Right atrium auricular region (tissue), 2 donors: ENCODE measurements at places on chromosomes 3 and 15.

DNA sequence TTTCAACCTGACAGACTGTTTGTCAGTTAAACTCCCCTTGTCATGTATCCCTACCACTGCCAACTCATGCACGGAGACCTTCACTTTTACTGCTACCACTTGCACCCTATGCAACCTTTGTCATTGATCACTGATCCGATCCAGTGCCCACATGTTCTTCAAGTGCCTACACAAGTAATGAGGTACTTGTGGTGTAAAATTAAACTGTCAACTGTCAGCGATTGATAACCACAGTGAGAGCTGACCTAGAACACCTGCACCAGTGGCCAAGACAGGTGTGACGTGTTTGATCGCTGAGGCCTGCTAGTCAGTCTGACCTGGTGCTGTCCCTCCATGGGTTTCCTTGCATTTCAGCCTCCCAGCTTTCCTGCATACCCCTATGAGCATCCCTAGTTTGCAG lies 55.6 kb downstream of the MECOM start:
- DNase-seq, result no peak
- no peaks in the 10 kb centered on the region for H3K27me3 ChIP-seq
- H3K4me1 ChIP-seq, result no peaks in the 10 kb centered on the region
- no peaks in the 10 kb centered on the region for H3K36me3 ChIP-seq
- H3K27ac ChIP-seq, result no peak overlapping the region

GRCh38 chr3:61172203-61172602 lies 79.0 kb downstream of the FHIT start:
- H3K36me3 ChIP-seq, result no peaks in the 10 kb centered on the region
- no peak for DNase-seq
- no peaks in the 10 kb centered on the region for H3K27me3 ChIP-seq
- no peak overlapping the region for H3K4me3 ChIP-seq
- H3K4me1 ChIP-seq, result no peaks in the 10 kb centered on the region

DNA sequence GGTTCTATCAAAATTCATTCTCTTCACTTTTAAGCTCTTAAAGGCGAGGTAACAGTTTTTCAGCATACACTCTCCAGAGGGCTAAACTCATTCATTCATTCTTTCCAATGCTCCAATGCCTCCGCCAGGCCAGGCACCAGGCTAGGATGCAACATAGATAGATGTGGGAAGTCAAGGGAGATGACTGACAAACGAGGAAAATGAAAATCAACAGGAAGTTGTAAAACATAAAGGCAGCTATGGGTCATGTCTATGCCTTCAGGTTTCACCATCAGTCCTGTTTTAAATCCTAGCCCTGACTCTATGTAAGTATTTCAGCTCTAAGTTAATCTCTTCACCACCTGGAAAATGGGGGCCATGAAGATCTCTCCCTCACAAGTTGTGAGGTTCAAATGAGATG lies 797.9 kb downstream of the FHIT start:
- no peaks in the 10 kb centered on the region for H3K36me3 ChIP-seq
- no peaks in the 10 kb centered on the region for H3K4me1 ChIP-seq
- no peak for DNase-seq
- H3K27me3 ChIP-seq, result no peaks in the 10 kb centered on the region

- DNase-seq, result peak; percentile 79
- no peak overlapping the region for H3K4me3 ChIP-seq
- no peaks in the 10 kb centered on the region for H3K27me3 ChIP-seq
These were observed 199.5 kb downstream of the GOLGA6L6 start for GRCh38 chr15:20341901-20342600.

DNA sequence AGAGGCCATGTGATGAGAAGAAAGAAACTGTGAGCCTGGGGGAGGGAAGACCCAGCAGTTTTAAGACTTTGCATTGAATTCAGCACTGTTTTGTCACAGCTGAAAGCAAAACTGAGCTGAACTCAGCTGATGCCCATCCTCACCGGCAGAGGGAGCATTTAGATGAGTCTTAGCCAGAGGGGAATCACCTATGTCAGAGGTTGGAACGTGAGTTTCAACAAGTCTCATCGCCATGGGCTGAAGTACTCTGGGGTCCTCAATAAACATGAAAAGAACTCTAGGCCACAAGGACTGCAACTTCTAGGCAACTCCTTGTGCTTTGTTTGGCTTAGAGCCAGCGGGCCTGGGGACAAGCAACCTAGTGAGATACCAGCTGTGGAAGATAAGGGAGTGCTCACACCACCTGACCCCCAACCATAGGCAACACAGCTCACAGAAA lies 324.5 kb downstream of the TBL1XR1 start:
- DNase-seq, result no peak
- no peaks in the 10 kb centered on the region for H3K27me3 ChIP-seq
- no peak overlapping the region for H3K27ac ChIP-seq
- no peak overlapping the region for H3K4me3 ChIP-seq
- H3K36me3 ChIP-seq, result no peaks in the 10 kb centered on the region

- no peaks in the 10 kb centered on the region for H3K4me1 ChIP-seq
- no peaks in the 10 kb centered on the region for H3K36me3 ChIP-seq
- DNase-seq, result no peak
- no peak overlapping the region for H3K4me3 ChIP-seq
These were observed 21.5 kb downstream of the SPESP1 start for GRCh38 chr15:68951813-68952212.

DNA sequence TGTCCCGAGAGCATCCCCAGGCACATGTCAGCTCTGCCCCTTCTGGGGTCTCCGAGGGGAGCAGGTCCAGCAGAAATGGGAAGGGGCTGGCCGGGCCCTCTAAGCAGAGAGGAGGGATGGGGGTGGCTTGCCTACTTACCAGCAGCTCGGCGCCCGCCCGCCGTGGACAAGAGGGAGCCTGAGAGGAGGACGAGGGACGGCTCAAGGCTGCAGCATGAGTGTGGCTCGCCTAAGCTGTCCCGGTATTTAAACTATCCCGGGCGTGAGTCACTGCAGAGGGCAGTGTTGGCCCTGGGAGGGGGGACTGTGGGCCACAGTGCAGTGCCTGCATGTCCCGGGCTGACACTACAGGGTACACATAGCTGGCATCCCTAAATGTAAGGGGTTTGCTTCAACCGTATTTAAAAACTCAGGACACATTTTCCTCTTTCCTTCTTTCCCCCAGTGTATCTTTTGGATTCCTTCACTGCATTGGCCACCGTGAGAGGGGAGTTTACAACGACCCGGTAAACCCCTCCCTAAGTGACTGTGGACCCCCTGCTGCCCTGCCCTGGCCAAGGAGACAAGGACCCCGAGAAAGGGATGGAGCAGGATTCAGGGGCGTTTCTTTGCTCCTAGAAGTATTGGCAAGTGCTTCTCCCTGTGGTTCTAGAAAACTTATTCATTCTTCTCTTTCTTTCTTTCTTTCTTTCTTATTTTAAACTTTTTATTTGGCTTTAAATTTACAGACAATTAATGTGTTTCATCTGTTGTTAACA lies at the start of gene LRRC15:
TSS of gene LRRC15 (minus strand) at position 222 of the 758 bp plus-strand sequence. CDS start 8,700 bp downstream, outside the sequence.
- H3K4me3 ChIP-seq, result no peak within 1 kb of the TSS
- DNase-seq, result peak; percentile 61
- H3K36me3 ChIP-seq, result no peaks in the 10 kb centered on the region
- H3K4me1 ChIP-seq, result no peaks in the 10 kb centered on the region
- H3K27ac ChIP-seq, result no peak within 1 kb of the TSS

- no peaks in the 10 kb centered on the region for H3K27me3 ChIP-seq
- H3K4me3 ChIP-seq, result no peak overlapping the region
- peaks cover 70% of the 10 kb centered on the region for H3K4me1 ChIP-seq
- H3K36me3 ChIP-seq, result peaks cover 5% of the 10 kb centered on the region
These were observed 37.7 kb downstream of the SLC6A6 start for GRCh38 chr3:14440168-14440518.

- H3K4me3 ChIP-seq, result no peak overlapping the region
- H3K4me1 ChIP-seq, result no peaks in the 10 kb centered on the region
- H3K27ac ChIP-seq, result no peak overlapping the region
- no peak for DNase-seq
- H3K27me3 ChIP-seq, result no peaks in the 10 kb centered on the region
- no peaks in the 10 kb centered on the region for H3K36me3 ChIP-seq
These were observed 8.8 kb downstream of the NECTIN3 start for GRCh38 chr3:111080413-111080812.

- H3K4me1 ChIP-seq, result no peaks in the 10 kb centered on the region
- no peak for DNase-seq
- H3K36me3 ChIP-seq, result no peaks in the 10 kb centered on the region
- peak overlapping the region; percentile 53 for H3K27ac ChIP-seq
These were observed 95.2 kb upstream of the C3orf80 start for GRCh38 chr3:160130071-160130470.

DNA sequence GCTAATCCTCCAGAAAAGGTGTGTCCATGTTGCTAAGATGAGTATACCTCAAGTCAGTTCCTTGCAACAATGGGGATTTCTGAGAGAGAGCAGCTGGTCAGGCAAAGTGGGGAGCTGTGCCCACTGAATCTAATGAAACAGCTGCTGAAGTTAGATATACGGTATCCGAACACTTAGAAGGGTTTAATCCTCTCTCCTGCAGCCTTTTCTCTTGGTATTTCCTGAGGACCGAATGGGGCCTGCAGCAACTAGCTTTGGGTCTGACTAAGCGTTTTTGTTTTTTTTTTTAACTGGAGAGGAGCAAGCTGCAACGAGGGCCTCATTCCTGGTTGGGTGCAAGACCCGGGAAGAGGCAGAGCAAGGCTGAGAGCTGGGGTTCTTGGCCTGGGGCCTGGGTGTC lies 37.6 kb upstream of the BNC1 start:
- H3K4me1 ChIP-seq, result no peaks in the 10 kb centered on the region
- H3K4me3 ChIP-seq, result no peak overlapping the region
- H3K27ac ChIP-seq, result no peak overlapping the region
- no peaks in the 10 kb centered on the region for H3K36me3 ChIP-seq
- no peak for DNase-seq

- no peaks in the 10 kb centered on the region for H3K36me3 ChIP-seq
- DNase-seq, result no peak
- no peaks in the 10 kb centered on the region for H3K27me3 ChIP-seq
- no peaks in the 10 kb centered on the region for H3K4me1 ChIP-seq
These were observed 22.6 kb downstream of the SH3BP5 start for GRCh38 chr3:15309662-15310335.

DNA sequence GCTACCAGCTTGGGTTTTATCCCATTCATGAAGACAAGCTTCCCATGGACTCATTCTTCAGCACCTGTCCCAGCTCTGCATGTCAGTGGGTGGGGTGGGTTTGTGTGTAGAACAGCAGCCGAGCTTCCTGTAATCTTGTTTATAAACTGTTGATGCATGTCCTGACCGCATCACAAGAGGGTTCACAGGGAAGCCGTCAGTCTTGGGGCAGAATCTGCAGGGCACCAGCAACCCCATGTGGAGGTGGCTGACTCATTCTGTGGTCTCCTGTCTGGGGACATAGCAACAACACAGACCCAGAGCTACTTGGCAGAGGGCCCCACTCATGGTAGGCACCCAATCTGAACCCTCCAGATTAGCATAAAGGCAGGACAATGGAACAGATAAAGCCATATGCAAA lies 35.6 kb downstream of the DAPK2 start:
- H3K36me3 ChIP-seq, result no peaks in the 10 kb centered on the region
- H3K4me1 ChIP-seq, result peaks cover 67% of the 10 kb centered on the region
- no peak overlapping the region for H3K4me3 ChIP-seq

DNA sequence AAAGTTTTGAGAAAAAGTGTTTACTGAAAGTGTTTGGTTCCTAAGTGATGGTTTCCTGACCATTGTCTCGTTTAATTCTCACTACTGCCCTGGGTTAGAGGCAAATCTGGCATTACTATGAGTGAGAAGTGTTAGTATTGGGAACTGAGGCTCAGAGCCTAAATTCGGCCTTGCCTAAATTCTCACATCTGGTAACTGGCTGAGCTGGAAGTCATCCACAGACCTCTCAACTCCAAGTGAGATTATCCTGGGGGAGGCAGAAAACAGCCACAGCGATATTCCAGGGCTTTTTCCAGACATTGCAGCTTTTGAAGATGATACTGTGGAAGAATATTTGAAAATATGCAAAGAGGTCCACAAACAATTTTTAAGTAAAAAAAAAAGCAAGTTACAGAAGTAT lies 85.1 kb upstream of the TRA2B start:
- no peaks in the 10 kb centered on the region for H3K36me3 ChIP-seq
- H3K4me1 ChIP-seq, result peaks cover 5% of the 10 kb centered on the region
- no peaks in the 10 kb centered on the region for H3K27me3 ChIP-seq
- no peak overlapping the region for H3K27ac ChIP-seq
- DNase-seq, result no peak

- DNase-seq, result peak; percentile 63
- no peaks in the 10 kb centered on the region for H3K36me3 ChIP-seq
- H3K27me3 ChIP-seq, result no peaks in the 10 kb centered on the region
- H3K27ac ChIP-seq, result no peak overlapping the region
- H3K4me1 ChIP-seq, result no peaks in the 10 kb centered on the region
These were observed 115.8 kb downstream of the GABRG3 start for GRCh38 chr15:27086805-27087204.

- no peak overlapping the region for H3K27ac ChIP-seq
- DNase-seq, result no peak
- H3K4me1 ChIP-seq, result no peaks in the 10 kb centered on the region
These were observed 6.1 kb downstream of the PLCB2 start for GRCh38 chr15:40301467-40302179.

DNA sequence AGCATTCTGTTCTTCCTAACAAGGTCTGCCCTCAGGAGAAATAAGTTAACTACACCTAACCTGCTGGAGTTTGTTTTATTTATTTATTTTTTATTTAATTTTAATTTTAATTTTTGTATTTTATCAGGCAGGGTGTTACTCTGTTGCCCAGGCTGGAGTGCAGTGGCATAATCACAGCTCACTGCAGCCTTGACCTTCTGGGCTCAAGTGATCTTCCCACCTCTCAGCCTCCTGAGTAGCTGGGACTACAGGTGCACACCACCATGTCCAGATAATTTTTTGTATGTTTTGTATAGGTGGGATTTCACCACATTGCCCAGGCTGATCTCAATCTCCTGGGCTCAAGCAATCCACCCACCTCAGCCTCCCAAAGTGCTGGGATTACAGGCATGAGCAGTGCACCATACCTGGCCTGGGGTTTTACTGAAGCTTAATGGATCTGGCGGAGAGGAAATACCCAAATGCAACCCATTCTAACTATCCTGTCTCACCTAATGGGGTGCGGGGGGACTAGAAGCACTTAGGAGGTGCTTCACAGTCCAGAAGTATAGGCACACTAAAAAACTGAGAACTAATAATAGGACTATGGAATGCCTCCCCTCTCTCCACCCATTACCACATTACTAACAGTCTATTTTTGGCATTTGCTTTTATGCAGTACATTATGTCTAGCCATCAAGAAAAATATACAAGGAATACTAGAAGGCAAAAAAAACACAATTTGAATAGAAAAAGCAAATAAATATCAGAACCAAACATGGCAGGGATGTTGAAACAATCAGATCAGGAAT lies 61.4 kb downstream of the TTBK2 start:
- DNase-seq, result no peak
- H3K36me3 ChIP-seq, result no peaks in the 10 kb centered on the region
- H3K4me1 ChIP-seq, result no peaks in the 10 kb centered on the region
- H3K4me3 ChIP-seq, result no peak overlapping the region

GRCh38 chr15:93583552-93583951 lies 494.5 kb upstream of the RGMA start:
- H3K27me3 ChIP-seq, result no peaks in the 10 kb centered on the region
- H3K4me3 ChIP-seq, result no peak overlapping the region
- H3K36me3 ChIP-seq, result no peaks in the 10 kb centered on the region
- DNase-seq, result no peak
- no peaks in the 10 kb centered on the region for H3K4me1 ChIP-seq
- no peak overlapping the region for H3K27ac ChIP-seq

GRCh38 chr3:58214484-58215316 lies 3.9 kb upstream of the DNASE1L3 start:
- H3K36me3 ChIP-seq, result no peaks in the 10 kb centered on the region
- no peak for DNase-seq
